EL (cell line): ENCODE measurements at places on chromosomes 7 and 10.
A peak's percentile ranks its signal among the peaks of the same experiment; 100 is the strongest.

DNA sequence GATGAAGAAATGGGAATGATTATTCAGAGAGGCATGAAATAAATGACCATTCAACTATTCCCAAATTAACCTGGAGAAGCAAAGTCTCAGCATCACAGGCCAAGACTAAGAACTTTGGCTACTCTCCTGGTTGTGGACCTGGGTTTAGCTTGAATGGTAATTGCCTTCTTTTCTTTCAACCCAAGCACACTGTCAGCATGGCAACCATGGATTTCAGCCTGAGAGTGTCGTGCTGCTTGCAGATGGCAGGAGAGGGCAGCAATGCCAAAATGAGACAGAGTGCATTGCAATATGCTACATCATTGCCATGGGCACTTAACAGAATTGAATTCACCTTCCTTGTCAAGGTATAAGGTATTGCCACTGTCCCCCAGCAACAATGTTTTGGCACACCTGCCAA, 767.2 kb downstream of the REEP3 start:
- no peak for DNase-seq

- DNase-seq: no peak
These were observed 80.0 kb upstream of the STEAP1B start for GRCh38 chr7:22579961-22580360.

DNA sequence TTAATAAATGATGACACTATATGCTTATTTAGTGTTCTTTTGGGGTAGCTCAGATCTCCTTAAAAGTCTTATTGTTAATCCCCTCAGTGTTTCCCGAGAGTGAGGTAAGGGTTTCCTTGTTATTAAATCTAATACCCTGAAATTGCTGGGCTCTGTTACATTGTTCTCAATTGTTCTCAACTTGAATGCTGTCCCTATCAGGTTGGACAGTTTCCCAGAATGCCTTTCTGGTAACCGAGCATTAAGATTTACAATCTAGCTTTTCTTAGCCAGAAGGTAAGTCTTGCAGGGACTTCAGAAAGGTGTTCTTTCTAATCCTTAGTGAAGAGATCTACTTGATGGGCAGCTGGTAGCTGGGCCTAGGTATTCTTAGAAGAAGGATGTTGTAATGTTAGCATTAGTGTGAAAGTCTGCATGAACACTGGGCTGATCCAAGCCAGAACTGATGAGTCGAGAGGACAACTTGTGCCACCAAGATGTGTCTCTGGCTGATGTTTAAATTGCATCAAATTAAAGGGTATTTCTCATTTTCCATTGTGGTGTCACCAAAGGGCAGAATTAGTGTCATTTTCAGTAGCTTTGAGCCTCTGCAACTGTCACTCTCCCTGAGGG, 89.9 kb downstream of the SND1 start:
- no peak for DNase-seq

GRCh38 chr10:120429395-120429794, 27.6 kb upstream of the PLPP4 start:
- no peak for DNase-seq

- peak; percentile 66 for DNase-seq
These were observed 83.5 kb downstream of the GNAT3 start for GRCh38 chr7:80428161-80429054.

DNA sequence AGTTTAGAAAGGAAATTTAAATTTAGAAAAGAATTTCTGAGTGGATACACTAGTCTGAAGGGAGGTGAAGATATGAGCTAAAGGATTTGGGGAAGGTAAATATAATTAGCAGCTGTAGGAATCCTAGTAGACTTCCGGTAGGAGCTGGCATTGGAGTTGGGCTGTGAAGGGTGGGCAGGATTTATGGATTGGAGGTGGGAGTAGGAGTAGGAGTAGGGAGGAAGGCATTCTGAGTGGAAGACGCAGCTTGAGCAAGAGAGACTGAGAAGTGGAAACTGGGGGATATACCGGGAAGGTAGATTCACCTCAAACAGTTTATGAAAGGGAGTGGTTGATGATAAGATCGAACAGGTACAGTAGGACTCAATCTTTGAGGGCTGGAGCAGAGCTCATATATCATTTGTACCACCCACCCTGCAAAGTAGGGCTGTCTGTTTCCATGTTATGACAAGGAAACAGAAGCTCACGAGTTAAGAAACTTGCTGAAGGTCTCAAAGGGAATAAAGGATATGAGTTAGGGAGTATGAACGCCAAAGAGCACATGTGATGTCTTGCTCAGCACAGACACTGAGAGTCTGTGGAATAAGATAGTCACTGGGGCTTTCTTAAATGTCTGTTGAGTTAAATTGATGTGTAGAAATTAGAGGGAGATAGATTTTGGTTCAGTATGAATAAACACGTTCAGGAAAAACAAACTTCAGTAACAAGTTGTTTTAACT, 81.6 kb downstream of the RPS24 start:
- no peak for DNase-seq

- DNase-seq: no peak
These were observed 296.0 kb downstream of the PPP1R3A start for GRCh38 chr7:113622796-113623195.

GRCh38 chr7:122362473-122362872, 57.9 kb upstream of the FEZF1 start:
- no peak for DNase-seq

- no peak for DNase-seq
These were observed 46.0 kb upstream of the CDK1 start for GRCh38 chr10:60732198-60732806.

GRCh38 chr10:91495402-91495801, 85.3 kb downstream of the HECTD2 start:
- peak; percentile 4 for DNase-seq

DNA sequence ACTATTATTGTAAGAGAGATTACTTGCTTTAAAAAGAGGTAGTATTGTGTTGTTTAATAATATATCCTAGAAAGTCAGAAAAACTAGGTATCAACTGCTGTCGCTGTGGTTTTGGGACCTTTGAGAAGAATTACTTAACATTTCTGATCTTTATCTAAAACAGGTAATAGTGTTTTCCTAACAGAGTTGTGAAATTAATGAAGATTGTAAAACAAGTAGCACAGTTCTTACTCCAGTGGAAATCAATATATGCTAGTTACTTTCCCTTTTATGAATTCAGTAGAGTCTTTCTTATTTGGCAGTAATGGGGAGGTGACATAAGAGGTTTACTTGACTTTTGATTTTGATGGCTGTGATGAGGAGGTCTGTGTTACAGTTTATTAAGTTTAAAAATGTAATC, 58.1 kb downstream of the KIF20B start:
- DNase-seq: no peak
